ENCODE measurements at places on chromosomes 5 and 9.
A peak's percentile ranks its signal among the peaks of the same experiment; 100 is the strongest.

GRCh38 chr9:37994639-37995347 is 74.2 kb downstream of the SHB start:
- no peak for DNase-seq

DNA sequence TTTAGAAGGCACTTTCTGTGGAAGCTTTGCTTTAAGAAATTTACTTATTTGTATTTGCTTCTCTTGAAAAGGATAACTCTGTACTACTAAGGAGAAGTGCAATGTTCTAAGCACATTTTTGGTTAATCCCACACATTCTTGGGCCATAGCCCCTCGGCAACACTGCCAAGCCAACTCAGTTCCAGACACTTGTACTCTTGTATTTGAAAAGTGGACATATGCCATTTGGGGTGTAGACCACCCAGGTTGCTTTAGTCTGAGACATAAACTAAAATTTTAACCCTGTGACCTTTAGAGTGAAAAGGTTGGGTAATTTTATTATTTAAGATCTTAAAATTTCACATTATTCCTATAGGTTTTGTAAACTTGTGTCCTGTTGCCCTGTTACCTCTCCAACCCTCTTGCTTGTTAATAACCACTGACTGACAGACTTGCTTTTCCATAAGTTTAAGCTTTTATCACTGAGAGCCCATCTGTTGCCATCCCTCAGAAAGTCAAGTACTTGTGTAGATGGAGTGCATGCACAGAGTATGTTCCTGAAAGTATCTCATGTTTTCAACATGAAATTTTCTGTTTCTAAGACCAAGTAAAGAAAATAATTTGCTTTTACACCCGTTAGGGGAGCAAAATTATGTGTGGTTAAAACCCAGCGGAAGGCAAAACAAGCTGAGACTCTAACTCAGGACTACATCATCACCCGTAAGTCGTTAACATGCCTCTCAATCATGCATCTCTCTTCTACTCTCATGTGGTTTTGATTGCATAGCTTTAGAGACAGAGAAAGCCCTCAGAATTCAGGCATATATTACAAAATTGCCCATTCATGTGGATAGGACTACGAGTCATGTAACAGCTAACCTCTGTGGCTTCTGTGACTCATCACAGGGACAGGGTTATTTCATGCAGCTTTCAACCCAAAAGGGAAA is 117.3 kb downstream of the GDNF start:
- DNase-seq = no peak

DNA sequence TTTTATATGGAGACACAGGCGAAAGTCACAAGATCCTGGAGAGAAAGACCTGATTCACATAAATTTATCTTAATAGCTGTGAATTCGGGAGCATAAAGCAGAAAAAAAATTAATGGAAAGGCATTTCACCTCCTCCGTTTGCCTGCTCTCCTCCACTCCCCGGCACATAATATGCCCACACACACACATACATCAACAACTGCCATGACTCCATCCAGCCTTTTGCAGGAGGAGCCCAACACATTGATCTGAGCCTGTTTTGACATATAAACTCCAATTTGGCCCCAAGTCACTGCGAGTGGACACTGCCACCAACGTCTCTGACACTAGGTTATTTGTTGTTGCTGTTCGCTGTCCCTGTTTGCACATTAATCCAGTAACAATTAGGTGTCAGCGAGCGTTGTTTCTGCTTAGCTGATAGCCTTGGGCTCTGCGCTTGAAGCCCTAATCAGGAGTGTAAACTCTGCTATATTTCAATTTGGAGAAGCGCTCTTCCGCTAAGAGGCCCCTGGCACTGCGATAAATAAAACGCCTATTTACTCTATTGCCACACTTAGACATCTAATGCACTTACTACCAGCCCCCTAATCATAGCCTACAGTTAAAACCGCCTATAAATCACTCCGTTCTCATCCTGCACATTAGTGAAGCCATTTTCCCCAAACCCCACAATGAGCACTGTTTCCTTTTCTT is 195.8 kb upstream of the TBCA start:
- DNase-seq = no peak

DNA sequence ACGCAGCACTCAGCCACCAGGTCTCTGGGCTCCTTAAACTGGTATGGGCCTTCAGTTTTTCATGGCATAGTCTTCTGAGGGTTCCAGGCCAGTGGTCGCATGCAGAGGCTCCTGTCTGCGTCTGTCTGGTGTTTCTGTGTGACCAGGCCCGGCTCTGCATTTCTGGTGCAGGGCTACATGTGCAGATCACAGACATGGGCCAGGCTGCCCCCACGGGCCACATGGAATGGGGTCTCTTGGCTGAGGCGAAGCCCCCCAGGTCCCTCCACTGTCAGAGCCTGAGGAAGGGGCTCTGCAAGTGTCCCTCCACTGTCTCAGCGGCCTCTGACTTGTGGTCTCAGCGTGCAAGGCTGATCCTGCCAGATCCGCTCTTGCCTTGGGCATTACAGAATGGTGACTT is 15.6 kb upstream of the CARD19 start:
- DNase-seq = no peak

DNA sequence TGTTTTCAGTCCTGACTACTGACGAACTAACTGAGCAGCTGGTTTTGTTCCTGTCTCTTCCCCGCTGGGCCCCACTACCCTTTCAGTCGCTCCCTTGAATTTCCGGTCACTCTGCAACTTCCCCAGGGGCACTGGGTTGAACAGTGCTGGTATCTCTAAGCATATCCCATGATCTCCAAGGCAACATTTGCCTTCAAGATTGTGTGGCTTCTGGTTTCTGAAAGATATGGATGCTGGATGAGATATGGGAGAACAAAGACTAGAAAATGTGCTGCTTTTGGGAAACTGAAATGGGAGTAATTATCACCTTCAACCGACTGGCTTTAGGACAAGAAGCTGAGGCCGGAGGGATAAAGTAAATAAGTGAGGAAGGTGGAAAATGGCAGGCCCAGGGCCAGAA is 258.2 kb upstream of the PIK3R1 start:
- DNase-seq = no peak

DNA sequence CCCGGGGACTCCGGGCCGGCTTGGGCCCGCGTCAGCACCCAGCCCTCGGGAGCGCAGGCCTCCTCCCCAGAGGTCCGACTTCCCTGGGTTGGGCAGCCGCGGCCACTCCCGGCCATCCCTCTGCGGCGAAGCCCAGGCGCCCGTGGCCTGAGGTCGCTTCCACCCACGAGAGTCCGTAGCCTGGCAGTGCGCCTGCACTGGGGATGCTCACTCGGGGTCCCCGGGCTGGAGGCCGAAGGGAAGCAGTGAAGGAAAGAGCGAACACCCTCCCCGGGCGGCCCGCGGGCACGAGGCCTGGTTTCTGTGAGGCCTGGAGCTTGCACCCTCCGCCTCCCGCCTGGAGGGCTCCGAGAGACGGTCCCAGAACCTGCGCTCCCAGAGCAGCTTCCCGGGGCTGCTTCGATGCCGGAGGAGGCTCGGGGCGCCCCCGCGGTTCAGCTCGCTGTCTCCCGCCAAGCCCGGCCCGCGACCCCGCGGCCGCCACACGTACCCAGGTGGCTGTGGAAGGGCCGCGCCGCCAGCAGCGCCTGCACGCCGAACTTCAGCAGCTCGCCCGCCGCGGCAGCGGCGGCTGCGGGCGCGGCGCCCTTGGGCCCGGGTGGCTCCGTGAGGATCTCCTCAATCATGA is 607 bp downstream of the BARX1 start:
- no peak for DNase-seq

DNA sequence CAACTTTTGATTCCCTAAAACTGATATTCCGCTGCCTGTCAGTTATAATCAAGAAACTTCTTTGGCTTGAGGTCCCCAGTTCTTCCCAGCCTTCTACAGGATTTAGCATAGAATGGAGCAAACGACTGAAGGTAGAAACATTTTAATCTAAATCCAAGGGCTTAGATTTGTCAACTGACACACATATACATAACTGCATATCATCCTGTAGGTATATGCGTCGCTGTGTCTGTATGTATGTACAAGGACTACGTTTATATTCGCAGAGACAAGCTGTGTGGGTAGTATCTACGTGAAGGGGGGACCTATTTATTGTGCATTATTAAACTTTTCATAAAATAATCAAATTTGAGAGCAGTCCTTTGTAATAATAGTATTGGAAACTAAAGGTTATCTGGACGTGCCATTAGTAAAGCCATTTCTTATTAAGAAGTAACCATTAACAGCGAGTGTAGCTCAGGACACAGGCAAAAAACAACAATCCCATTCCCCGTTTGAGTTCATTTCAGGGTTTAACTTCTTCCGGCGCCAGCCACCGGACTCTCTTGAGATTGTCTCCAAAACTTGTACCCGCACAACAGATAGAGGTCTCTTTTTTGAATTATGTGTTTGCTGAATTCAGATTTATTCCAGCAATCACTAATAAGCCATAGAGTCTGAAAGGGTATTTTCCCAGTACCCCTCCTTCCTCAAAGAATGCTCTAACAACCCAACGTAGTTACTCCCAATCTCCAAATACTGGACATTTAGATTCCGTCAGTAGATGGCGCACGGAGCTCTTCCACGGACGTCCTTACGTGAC is 2.1 kb upstream of the MLLT3 start:
- DNase-seq = no peak

DNA sequence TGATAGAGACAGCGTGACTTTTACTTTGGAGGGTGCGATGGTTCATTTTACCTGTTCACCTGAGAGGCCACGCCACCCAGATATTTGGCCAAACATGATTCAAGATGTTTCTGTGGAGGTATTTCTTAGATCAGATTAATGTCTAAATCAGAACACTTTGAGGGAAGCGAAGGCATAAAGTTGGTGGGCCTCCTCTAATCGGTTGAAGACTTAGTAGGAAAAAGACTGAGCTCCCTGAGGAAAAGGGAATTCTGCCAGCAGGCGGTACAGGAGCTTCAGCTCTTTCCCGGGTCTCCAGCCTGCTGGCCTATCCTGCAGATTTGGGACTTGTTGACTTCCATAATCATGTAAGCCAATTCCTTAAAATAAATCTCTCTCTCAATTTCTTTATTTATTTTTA is 7.0 kb upstream of the LAMC3 start:
- DNase-seq = no peak

DNA sequence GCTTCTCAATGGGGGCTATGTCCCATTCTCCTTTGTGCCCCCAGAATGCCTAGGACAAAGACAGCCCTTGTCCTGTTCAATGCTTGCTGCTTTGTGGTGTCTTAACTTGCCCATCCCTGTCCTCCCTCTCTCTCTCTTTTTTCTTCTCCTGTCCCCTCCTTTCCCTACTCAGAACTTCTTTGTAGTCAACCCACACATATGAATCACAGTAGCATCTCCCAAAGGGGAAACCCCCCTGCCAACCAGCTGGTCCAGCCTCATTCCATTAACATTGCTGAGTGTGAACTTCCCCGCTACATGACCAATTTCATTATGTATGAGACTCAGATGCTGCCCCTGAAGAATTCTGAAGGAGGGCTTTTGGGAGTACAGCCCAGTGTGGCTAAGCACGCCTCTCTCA is 408.3 kb downstream of the ENC1 start:
- no peak for DNase-seq

DNA sequence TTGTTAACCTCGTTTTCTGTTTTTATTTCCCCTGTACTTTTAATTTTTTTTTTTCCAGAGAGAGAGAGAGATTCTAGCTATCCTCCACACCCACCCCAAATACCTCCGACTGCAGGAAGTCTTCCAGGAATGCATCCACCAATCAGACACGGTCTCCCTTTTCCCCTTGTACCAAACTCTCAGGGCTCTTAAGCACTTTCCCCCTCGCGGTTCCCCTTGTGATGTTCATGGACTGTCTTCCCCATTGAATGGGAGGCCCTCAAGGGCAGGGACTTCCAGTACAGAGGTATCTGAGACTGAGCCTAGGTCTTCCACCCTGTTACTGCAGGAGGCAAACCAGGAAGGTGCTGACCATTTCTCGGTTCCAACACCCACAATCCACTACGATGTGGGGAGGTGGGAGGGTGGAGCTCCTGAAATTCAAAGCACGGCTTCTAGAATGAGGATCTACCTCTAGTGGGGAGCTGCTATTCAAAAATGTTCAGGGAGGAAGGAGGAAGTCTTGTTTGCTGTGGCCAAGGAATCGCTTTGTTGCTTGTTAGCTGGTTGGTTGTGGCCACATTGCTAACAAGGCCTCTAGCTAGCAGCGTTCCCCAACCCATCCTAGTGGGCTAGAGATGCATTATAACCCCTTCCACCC is 37.5 kb upstream of the PTGS1 start:
- no peak for DNase-seq

DNA sequence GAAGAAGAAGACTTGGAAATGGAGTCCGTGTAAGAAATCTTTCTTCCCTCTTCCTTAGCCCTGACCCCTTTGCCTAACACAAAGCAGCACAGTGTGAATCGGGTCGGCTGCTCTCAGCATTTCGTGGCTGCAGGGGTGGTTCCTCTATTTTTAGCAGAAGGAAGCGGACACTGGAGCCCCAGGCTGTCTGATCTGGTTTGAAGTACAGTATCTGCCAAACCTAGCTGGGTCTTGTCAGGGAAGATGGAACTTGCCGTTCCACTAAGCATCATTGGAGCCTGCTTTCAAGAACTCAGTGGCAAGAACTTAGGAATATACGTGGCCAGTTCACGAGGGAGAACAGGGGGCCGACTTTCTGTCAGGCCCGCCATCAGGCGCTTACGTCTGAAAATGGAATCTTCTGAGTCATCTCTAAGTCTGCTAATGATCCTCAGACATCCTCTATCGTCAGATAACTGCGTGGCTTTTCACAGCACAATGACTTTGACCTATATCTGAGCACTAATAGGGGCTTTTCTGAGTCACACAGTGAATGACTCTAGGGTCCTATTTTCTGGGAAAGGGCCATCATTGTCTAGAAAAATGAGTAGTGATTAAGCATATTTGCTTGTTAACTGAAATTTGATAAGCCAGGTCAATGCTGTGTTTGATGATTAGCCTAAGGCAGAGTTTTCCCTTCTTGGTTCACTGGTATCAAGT is 43.3 kb upstream of the NCS1 start:
- DNase-seq = peak; percentile 22

- DNase-seq = no peak
Measured at GRCh38 chr9:137014776-137015539, 13.1 kb downstream of the ABCA2 start.

DNA sequence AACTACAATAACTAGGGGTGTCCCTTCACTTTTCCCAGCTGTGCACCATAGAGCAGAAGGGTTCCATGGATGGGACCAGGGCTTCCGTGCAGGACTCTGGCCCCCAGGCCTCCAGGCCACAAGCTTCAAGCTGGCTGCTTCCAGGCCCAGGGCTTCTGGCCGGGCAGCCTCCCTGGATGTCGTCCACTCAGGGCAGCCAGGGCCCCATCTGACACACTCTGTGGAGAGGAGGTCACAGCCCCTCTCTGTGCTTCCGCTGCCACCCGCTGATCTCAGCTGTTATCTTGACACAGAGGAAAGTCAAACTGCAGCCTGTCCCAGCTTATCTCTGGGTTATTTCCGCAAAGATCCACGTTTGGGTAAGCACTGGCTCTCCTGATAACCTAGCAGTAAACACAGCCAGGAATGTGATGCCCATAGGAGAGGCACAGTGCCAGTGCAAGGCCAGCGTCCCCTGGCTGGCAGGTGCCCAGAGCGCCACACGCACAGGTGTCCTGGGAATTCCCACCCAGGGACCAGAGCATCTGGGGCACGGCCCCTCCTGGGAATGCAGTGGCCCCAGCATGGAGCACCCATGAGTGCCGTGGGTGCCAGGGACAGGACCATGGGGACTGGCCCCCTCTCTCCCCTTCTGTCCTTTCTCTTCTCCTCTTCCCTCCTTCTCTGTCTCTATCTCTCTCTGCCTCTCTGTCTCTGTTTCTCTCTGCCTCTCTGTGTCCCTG is 15.6 kb upstream of the SLC6A19 start:
- no peak for DNase-seq

GRCh38 chr9:88746029-88746742 is 211.2 kb downstream of the NXNL2 start:
- no peak for DNase-seq

- no peak for DNase-seq
Measured at GRCh38 chr5:10452768-10453331, 11.2 kb downstream of the ROPN1L start.

GRCh38 chr5:65076251-65076869 is 307.6 kb downstream of the CWC27 start:
- DNase-seq = no peak
